Lower lobe of right lung (tissue), 2 donors: ENCODE measurements at places on chromosomes 4 and X. TPM values are rescaled to one million over a fixed set of nuclear protein-coding genes. Genes with fewer than 3 reads are reported as not detected.

Gene PDLIM3
- 18.4 TPM for total RNA-seq

Gene BTC
- total RNA-seq: 2.9 TPM

Gene TCEAL5
- total RNA-seq: not detected

Gene USP17L11
- total RNA-seq: not detected

Gene SPANXN2
- not detected for total RNA-seq

Gene ATP1B4
- total RNA-seq: not detected
